ENCODE measurements at places on chromosomes 1 and 21.

- DNase-seq, result no peak
Observed at GRCh38 chr1:150887018-150887417, at the start of gene CTXND2. Gene CTXND2 (plus strand): TSS chr1:150887136. CDS start chr1:150912315, 25,179 bp downstream.

DNA sequence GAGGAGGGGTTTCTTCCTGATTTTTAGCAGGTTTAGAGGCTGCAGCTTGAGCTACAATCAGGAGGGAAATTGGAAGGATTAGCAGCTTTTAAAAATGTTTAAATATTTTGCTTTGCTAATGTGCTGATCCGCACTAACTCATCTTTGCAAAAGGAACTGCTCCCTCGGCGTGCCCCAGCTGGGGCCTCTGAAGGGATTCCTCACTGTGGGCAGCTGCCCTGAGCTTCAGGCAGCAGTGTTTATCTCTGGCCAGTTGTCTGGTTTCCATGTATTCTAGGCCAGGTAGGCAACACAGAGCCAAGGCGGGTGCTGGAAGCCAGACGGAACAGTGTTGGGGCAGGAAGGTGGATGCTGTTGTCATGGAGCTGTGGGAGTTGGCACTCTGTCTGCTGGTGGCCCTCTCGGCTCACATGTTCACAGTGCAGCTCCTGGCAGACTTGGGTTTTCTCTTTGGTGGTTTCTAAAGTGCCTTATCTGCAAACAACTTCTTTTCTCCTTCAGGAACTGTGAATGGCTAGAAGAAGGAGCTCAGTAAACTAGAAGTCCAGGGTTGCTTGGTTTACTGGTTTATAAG, 18.9 kb downstream of the NECAP2 start:
- DNase-seq, result no peak

DNA sequence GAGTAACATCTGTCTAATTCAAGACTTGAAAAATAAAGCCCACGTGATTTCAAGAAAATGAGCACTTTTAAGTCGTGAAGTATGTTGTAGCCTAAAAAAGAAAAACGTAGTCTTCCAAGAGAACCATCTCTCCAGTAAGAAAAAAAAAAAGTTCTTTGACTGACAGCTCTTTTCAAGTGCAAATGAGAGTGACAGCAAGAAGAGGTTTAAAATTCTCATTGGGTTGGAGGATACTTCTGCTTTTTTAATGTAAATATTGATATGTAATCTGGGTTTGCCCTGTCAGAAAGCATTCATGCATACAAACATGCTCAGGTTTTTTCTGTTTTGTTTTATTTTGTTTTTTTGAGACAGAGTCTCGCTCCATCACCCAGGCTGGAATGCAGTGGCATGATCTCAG, 32.3 kb upstream of the PRDM2 start:
- DNase-seq, result no peak

DNA sequence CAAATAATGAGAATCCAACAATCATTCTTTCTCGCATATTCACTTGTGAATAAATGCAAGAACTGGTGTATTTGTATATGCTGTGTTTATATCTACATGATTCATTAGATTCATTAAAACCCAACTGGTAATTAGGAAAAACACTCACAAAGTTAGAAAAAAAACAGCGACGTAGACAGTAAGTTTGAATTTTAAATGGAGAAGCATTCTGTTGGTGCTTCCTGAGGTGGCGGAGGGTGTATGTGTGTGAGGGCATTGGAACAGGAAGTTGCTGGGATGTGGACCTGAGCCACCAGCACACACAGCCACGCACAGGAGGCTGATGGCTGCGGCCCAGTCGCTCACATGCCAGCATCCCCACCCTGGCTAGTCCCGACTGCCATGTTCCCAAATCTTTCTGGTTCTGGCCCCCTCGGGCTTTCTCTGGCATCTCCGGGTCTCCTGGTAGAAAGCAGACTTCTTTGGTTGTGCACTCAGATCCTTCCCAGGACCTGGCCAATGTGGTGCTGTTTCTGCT, 121.6 kb upstream of the IRF2BP2 start:
- DNase-seq, result no peak

DNA sequence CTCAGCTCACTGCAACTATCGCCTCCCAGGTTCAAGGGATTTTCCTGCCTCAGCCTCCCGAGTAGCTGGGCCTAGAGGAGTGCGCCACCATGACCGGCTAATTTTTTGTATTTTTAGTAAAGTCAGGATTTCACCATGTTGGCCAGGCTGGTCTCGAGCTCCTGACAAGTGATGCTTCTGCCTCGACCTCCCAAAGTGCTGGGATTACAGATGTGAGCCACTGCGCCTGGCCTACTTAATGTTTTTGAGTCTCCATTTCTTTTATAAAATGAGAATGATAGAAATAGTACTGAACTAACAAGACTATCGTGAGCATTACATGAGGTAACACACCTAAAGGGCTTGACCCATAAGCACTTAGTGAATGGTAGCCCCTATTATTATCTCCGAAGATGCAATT, 21.4 kb downstream of the NUAK2 start:
- DNase-seq, result no peak

GRCh38 chr1:230867101-230867902, 1.0 kb downstream of the C1orf198 start:
- no peak for DNase-seq

DNA sequence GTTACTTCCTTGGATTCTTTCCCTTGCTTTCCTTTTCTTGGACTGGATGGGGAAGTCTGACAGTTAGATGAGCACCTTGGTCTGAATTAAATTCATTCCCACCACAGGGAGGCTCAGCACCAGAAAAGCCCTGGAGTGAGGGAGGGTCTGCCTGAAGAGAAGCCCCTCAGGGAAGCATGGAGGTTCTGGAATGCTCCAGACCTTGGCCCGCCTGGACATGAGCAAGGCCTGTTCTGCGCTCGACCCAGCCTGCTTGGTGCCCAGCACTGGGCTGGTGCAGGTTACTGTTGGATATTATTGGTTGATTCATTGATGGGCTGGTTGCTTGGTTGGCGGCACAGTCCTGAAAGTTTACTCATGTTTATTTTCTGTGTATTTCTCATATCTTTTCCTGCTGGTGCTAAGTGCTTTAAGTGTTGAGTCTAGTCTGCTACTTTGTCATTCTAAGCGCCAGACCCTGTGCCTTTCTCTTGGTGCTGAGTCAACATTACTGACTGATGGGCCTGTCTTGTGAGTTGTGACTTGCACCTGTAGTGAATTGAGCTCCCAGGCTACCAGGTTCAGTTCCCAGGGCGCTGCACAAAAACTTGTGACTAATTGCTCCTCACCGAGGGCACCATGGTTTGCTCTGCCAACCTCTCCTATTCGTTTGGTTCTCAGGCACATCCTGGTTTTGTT, 538.5 kb downstream of the KIF26B start:
- no peak for DNase-seq

DNA sequence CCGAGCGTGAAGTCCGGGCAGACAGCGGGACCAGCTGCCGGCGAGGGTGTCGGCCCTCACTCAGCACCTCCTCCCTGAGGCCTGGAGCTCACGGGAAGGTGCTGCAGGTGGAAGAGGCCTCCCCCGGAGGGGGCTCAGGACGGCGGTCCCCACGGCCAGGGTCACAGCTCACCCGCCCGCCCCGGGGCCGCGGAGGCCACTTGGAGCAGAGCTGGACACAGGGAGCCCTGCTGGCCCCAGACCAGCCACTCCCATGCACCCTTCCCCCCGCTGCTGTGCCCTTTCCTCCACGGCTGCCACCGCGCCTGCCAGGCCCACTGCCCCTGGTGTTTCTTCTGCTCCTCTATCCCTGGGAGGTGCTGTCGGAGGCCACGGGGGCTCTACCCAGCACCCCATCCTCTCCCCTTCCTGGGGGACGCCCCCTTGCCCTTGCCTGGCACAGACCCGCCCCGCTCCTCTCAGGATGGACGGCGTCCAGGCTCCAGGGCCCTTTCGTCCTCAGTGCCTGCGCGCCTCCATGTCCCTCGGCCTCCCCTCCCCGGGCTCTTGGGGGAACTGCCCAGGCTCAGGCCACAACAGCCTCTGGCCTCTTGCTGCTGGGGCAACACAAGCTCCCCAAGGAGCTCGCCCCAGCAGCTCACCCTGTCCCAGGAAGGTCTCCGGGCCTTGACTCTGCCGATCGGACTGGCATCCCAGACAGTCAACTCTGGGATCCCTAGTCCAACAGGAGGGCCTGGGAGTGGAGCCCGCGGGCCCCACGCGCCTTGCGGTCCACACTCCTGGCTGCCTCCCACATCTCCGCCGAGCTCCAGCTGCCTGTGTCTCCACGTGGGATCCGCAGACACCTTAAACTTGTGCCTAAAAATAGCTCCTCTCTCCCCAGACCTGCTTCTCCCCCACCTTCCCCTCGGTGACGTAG, 4.1 kb downstream of the TMEM240 start:
- DNase-seq, result no peak

DNA sequence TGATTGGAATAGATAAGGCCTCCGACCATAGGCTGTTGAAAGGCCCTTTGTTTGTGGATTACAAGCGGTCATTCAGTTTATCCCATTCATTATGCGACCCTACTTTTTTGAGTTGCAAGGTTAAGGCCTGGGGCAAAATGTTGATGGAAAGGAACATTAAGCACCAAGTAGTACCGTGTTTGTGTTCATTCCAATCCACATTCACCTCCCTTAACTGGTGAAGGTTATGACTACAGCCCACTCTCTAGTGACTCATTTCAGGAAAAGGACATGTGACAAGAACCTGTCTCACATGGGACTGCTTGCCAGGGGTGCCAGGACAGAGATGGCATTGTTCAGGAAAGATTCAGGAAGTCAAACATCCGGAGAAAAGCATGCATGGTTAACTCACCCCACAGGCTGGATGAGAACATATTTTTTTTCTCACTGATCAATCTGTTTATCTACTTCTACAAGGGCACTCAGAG, 81.6 kb downstream of the CD58 start:
- no peak for DNase-seq

GRCh38 chr1:35726450-35727433, 8.1 kb upstream of the C1orf216 start:
- DNase-seq, result peak; percentile 37

GRCh38 chr1:153937331-153937730, 9.2 kb downstream of the DENND4B start:
- no peak for DNase-seq

DNA sequence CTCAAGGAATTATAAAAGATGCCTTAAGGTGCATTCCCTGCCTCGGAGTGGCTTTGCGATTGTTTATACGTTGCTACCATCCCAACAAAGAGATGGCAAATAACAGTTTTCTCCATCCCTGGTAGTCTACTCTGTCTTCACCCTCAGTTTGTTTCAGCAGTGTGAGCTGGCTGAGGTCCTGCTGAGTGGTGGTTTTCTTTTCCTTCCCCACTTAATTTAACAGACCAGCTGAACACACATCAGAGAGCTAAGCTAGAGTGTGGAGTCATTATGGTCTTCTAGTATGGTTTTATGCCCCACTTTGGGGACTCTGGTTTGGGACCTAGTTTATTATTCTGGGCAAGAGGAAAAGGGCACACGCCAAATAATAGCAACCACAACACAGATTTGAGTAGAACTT, 2.2 kb downstream of the PIGV start:
- DNase-seq, result no peak

GRCh38 chr1:168328731-168329364, 48.2 kb downstream of the TBX19 start:
- DNase-seq, result no peak

DNA sequence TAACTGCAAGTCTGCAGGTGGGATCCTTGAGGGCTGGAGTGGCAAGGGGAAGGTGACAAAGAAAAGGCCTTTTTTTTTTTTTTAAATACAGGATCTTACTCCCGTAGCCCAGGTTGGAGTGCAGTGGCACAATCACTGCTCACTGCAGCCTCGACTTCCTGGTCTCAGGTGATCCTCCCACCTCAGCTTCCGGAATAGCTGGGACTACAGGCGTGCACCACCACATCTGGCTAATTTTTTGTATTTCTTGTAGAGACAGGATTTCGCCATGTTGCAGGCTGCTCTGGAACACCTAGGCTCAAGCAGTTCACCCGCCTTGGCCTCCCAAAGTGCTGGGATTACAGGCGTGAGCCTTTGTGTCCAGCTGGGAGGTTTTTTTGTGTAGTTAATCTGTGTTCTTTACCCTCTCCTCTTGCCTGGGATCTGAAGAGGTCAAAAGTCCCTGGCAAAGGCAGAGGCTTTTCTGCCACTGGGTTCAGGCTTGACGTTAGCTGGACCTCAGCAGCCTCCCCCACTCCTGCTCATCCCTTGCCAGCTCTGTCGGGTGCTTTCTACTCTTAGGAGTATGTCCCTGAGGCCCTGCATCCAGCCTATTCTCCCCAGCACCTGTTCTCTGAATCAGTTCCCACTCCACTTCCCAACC, 5.2 kb downstream of the IL6R start:
- DNase-seq, result no peak

- no peak for DNase-seq
Observed at GRCh38 chr21:32955311-32956060, 70.2 kb upstream of the OLIG2 start.

DNA sequence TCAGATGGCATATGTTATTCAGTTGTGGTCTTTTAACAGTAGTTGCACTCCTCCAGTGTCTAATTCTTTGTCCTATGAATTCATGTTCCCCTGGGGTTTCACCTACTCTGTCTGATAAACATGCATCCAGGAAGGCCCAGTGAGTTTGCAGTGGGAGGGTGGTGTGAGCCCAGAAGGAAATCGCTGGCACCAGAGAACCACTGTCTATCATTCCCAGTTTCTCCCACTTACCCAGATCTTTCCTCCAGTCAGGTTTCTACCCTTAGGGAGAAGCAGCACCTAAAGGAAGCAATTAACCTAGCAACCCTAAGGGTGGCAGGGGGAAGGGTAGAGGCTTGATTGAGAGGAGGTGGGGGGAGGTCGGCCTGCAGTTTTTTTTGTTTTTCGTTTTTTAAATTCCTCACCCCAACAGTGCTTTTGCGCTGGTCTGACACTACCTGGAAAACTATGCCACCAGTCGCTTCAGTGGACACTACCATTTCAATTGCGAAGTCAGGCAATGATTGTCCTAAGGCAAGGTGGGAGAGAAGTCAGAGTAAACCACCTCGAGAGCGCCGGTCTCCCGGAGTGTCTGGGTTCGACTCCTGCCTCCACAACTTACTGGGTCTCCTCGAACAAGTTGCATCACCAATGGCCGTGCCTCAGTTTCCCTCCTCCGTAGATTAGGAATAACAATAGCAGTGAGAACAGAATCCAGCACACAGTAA, 766 bp upstream of the SLC44A3 start:
- DNase-seq, result no peak

DNA sequence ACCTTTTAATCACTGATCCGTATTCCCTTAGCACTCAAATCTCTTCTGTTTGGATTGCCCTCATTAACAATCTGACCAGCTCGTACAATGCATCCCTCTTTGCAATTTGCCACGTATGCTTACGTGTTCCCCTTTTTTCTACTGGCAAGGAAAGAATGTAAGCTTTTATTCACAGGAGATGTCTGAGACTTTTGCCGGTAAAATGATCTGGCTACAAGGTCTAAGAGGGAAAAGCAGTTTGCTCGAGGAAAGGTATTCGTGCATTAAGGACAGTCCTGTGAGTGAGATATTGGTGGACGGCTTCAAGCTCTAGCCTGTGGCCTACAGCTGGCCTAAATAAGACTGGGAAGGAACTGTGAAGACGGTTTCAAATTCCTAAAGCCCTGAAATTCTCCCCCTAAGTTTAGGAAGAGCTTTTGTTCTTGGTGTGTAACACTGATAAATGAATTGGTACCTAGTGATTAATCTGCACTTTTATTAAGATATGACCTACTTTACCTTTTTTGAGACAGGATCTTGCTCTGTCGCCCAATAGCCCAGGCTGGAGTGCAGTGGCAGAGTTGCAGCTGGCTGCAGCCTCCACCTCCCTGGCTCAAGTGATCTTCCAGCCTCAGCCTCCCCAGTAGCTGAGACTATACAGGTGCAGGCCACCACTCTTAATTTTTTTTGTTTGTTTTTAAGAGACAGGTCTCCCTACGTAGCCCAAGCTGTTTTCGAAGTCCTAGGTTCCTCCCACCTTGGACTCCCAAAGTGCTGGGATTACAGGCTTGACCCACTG, 895 bp upstream of the UBR4 start:
- DNase-seq, result no peak

- DNase-seq, result no peak
Observed at GRCh38 chr1:236550961-236551851, 27.4 kb downstream of the LGALS8 start.
